ENCODE measurements at places on chromosomes 1 and 21. TPM values are rescaled to one million over a fixed set of nuclear protein-coding genes. Genes with fewer than 3 reads are reported as not detected.

GRCh38 chr1:89610457-89611011 lies 22.4 kb upstream of the LRRC8C start:
- H3K4me1 ChIP-seq, result no peaks in the 10 kb centered on the region
- H3K4me3 ChIP-seq, result no peak overlapping the region
- DNase-seq, result no peak
- H3K27me3 ChIP-seq, result no peaks in the 10 kb centered on the region

GRCh38 chr1:97505816-97506215 lies 415.0 kb downstream of the DPYD start:
- no peak overlapping the region for H3K27ac ChIP-seq
- no peaks in the 10 kb centered on the region for H3K27me3 ChIP-seq
- no peaks in the 10 kb centered on the region for H3K4me1 ChIP-seq
- H3K36me3 ChIP-seq, result no peaks in the 10 kb centered on the region
- DNase-seq, result no peak
- no peak overlapping the region for H3K4me3 ChIP-seq

GRCh38 chr1:150299716-150300115 lies 6.1 kb downstream of the MRPS21 start:
- H3K27ac ChIP-seq, result no peak overlapping the region
- peaks cover 5% of the 10 kb centered on the region for H3K4me1 ChIP-seq
- H3K4me3 ChIP-seq, result no peak overlapping the region
- no peak for DNase-seq

DNA sequence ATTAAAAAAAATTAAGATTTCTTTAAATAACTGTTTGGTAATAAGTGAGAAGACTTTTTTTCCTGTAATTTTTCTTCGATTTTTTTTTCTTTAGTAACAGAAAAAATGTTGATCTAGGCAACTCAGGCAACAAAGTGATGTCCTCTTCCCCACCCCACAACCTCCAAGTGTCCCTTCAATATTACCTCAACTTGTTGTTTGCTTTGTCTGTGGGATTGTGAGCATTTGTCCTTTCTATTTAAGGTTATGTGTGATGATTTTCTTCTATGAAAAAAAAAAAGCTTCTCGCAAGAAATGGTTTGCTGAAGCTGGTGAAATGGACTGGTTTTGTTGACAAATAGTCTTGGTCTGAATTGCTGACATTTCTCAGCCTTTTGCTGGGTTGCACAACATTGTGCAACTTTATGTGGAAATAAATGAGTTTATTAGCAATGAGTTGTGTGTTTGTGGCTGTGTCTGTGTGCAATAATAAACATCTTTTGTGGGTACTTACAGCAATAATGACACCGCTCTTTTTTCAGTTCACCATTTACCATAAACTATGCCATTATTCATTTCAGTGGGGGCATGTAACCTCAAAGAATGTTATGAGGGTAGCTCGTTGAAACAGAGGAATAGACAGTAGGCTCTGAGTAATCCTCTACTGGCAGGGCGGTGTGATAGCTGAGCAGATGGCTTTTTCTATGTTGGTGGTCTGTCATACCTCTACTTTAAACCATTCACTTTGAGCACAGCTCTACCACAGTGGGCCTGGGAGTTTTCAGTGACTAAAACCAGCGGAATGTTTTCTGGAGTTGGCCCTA lies 218.4 kb downstream of the HLX start:
- H3K27ac ChIP-seq, result no peak overlapping the region
- no peaks in the 10 kb centered on the region for H3K36me3 ChIP-seq
- no peak for DNase-seq
- no peaks in the 10 kb centered on the region for H3K27me3 ChIP-seq

DNA sequence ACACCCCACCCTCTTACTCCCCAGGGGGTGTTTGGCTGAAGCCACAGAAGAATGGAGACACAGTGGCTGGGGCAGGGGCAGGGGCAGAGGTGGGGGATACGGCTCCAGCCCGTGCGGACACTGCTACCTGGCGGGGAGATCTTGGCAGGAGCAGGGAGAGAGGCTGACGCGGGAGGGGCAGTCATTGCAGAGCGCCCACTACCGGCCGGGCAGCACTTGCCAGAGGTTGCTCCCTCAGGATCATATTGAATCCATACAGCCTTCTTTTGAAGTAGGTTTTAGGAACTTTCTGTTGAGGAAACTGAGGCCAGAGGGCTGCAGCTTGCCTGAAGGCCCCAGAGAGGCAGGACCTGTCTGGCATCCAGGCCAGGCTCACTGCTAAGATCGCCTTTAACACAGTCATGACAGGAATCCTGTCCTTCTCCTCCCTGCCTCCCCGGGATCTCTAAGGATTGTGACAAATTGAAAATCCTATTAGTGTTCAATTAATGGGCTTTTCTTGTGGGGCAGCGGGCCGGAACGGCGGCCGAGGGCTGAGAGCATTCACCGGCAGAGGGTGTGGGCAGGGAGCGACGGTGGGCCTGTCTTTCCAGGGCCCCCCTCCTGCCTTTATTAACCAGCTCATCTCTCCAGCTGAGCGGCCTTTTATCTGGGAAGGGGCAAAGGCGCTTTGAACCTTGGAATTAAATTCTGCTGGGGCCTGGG lies 65.5 kb upstream of the WNT4 start:
- DNase-seq, result no peak
- H3K4me1 ChIP-seq, result peaks cover 30% of the 10 kb centered on the region
- H3K4me3 ChIP-seq, result no peak overlapping the region
- H3K36me3 ChIP-seq, result no peaks in the 10 kb centered on the region
- H3K27me3 ChIP-seq, result peaks cover 34% of the 10 kb centered on the region

- peaks cover 26% of the 10 kb centered on the region for H3K4me1 ChIP-seq
- no peak overlapping the region for H3K27ac ChIP-seq
- no peaks in the 10 kb centered on the region for H3K36me3 ChIP-seq
- no peak overlapping the region for H3K4me3 ChIP-seq
- H3K27me3 ChIP-seq, result no peaks in the 10 kb centered on the region
Measured at GRCh38 chr1:15186846-15187151, 33.3 kb downstream of the TMEM51 start.

ZMYM4 gene
- total RNA-seq, result 67.3 TPM

CENPF gene
- total RNA-seq, result 46.6 TPM

FAM78B gene
- total RNA-seq, result 4.5 TPM

GRCh38 chr1:23922321-23922943 lies 9.3 kb upstream of the CNR2 start:
- H3K36me3 ChIP-seq, result no peaks in the 10 kb centered on the region
- H3K4me3 ChIP-seq, result no peak overlapping the region
- no peak for DNase-seq
- H3K27me3 ChIP-seq, result no peaks in the 10 kb centered on the region
- H3K27ac ChIP-seq, result no peak overlapping the region

DNA sequence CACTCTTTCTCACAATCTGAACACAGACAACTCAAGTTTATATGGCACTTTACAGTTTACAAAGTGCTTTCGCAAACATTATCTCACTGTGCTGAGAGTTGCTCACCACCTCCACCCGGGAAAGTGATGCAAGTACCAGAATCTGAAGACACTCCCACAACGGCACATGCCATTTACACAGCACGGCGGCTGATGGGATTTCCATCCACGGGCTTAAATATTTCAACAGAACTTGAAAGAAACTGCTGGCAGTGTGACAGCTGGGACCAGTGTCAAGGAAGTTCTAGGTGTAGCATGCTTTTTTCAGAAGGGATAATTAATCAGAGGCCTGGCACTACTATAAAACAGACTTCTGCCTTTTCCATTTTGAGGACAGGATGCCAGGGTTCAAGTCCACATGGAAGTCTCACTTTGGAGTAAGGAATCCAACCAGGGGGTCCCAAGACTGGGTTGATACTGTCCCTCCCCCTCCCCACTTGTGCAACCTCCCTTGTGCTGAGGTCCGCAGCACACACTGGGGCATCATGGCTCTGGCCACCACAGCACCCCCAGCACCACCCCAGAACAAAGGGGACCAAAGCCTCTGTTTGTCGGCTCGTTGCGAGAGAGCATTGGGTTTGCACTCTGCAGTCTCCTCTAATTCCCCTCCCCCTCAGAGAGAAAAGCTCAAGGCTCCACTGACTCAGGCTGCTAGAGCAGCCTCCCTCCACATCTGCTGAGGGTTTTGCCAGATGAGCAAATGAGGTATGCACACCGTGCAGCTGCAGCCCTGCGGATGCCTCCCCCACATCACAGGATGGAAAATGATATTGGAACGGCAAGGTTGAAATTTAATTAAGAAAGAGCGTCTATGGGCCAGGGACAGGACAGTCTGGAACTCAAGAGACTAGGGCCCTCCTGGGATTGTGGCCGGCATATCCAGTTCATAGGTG lies 154.9 kb downstream of the TGFBR3 start:
- H3K27ac ChIP-seq, result peak overlapping the region; percentile 36
- no peaks in the 10 kb centered on the region for H3K27me3 ChIP-seq
- H3K4me3 ChIP-seq, result no peak overlapping the region
- H3K4me1 ChIP-seq, result peaks cover 21% of the 10 kb centered on the region

NBPF6 gene
- not detected for total RNA-seq

CDCP2 gene
- not detected for total RNA-seq

DNA sequence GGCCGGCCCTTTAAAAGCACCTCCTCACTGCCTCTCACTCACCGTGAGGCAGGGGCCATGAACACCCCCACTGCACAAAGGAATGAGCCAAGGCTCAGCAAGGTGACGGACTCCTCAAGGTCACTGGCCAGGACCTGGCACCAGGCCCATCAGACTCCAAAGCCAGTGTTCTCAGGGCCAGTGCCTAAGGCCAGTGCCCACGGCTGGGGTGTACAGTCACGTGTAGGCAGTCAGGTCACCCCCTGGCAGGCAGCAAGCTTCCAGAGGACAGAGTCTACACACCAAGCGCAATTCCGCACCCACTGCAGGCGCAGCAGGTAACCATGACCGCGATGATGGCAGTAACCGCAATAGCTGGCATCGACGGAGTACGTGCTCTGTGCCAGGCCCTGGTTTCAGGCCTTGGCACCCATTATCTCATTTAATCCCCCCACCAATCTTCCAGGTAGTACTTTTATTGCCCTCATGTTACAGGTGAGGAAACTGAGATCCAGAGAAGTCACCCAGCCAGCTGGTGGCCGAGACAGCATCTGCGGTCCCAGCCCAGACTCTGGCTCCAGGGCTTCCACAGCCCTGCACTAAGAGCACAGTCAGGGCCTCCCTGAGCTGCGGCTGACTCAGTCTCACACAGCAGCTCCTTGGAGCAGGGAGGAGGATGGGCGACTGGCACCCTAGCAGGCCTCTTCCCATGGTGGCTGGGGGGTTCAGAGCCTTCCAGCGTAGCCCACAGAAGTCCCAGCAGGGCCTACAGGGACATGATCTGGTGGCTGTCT lies 27.0 kb downstream of the RAP1GAP start:
- no peaks in the 10 kb centered on the region for H3K27me3 ChIP-seq
- H3K27ac ChIP-seq, result no peak overlapping the region
- H3K36me3 ChIP-seq, result peaks cover 48% of the 10 kb centered on the region

DNA sequence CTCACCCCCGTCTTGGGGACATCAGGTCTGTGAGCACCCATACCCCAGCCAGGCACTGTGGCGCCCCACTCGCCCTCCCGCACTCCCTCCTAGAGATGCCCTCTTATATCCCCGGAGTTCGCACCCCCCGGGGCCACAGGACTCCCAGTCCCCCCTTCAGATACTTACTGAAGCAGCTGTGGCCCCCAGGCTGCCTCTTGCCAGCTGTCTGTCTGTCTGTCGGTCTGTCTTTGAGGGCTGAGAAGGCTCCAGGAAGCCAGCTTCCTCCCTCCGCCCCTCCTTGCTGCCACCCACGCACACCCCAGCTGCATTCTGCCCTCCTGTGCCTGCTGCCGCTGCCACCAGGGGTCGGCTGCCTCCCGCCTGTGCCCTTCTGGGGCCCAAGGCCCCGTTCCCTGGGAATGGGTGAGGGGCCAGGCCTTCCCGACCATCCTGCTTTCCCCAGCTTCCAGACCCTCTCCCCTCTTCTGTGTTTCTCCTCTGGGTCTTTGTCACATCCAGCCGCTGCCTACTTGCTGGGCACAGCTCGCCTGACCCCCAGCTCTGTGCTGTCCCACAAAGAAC lies at the start of gene PTPN7:
PTPN7 (minus strand) TSS at position 226 of the 564 bp plus-strand sequence. CDS start 1,200 bp downstream, outside the sequence.
- H3K4me1 ChIP-seq, result peaks cover 39% of the 10 kb centered on the region
- H3K27ac ChIP-seq, result peak within 1 kb of the TSS; percentile 40
- peaks cover 5% of the 10 kb centered on the region for H3K36me3 ChIP-seq
- no peak for DNase-seq
- no peaks in the 10 kb centered on the region for H3K27me3 ChIP-seq
- no peak within 1 kb of the TSS for H3K4me3 ChIP-seq

NFASC gene
- 88.2 TPM for total RNA-seq

Measured in spinal cord (tissue), 10 donors.